ENCODE measurements at places on chromosomes 7 and 10.
A peak's percentile ranks its signal among the peaks of the same experiment; 100 is the strongest.

GRCh38 chr7:30682212-30683083 is at the start of gene CRHR2:
TSS of gene CRHR2 (minus strand) at chr7:30682456. CDS start at chr7:30682280, 176 bp downstream.
- DNase-seq, result peak; percentile 31

DNA sequence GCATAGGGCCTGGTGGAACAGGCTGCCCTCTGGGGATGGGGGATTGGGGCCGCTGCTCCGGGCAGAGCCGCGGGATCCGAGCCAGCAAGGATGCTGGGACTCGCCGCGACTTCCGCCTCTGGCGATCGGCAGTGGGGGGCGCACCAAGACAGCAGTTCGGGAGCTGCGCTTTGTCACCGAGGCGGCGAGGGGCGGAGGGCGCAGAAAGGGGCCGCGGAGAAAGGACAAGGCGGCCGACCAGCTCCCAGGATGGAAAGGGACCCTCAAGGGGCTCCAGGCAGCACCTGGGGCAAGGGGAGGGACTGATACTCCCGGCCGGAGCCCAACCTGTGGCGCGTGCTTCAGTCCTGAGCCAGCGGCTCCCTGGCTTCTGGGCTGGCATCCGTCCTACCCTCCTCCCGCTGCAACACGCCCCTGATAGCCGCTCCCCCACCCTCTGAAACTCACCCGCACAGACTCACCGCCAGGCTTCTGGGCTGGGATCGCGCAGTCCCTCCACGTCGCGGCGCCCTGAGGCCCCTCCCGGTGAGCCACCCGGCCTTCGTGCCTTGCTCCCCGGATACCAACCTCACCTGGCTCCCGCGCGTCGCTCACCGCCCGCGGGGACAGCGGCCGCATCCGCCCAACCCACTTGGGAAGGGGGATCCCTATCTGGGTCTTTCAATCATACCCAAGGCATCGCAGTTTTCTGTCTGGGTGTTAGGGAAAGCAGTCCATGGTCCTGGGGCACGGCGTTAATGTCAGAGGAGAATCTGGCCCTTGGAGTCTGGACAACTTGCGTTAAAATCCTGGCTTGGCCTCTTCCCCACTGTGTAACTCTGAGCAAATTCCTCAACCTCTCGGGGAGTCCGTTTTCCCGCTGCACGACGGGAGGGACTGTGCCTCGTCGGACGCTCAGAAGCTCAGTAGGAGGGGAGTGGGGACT is 7.0 kb upstream of the EVX1 start:
- no peak for DNase-seq

DNA sequence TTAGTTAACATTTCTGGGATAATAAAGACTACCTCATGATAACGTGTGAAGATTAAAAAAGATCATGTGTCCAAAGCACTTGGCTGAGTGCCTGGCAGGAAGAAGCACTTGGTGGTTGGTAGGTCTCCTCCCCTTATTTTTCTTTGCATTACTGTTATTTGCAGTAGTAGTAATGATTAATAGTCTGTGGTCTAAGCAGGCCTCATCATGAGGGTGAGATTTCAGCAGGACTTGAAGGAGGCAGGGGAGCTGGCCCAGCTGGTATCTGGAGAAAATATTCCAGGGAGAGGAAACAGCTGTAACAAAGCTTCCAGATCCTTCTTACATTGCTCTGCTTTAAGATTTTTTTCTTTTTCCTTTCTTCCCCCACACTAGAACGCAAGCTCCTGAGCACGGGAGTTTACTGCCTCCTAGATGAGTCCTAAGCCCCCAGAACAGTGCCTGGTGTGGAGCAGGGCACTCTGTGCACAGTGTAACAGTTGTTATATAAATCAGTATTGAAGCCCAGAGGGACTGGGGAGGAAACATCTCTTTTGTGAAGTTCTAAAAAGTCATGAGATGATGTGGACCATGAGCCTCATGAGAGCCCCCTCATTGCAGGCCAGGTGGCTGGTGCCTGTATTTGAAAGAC is 31.1 kb upstream of the RHEB start:
- DNase-seq, result peak; percentile 4

DNA sequence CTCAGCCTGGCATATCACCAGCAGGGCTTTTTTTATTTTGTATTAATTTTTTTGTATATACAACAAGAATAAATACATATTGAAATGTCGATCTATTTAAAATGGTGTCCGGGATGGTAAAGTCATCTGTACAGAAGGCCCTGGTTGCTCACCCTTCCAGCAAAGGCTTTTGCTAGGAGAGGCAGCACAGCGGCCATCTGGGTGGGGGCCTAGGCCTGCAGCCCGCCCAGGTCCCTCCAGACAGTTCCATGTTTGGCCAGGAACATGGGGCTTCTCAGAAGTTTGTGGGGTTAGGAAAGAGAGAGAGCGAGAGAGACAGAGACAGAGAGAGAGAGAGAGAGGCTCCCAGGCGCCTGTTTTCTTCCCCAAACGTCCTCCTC is 152.6 kb upstream of the LYZL2 start:
- DNase-seq, result no peak

All from CD4-positive, alpha-beta T cell treated with Interferon alpha-2 for 1 hour (primary cell).